Right hindlimb (tissue), 1 donor: ENCODE measurements at places on chromosomes 4 and X.

GRCh38 chr4:27020603-27021002 lies 160.0 kb downstream of the STIM2 start:
- no peak for DNase-seq

DNA sequence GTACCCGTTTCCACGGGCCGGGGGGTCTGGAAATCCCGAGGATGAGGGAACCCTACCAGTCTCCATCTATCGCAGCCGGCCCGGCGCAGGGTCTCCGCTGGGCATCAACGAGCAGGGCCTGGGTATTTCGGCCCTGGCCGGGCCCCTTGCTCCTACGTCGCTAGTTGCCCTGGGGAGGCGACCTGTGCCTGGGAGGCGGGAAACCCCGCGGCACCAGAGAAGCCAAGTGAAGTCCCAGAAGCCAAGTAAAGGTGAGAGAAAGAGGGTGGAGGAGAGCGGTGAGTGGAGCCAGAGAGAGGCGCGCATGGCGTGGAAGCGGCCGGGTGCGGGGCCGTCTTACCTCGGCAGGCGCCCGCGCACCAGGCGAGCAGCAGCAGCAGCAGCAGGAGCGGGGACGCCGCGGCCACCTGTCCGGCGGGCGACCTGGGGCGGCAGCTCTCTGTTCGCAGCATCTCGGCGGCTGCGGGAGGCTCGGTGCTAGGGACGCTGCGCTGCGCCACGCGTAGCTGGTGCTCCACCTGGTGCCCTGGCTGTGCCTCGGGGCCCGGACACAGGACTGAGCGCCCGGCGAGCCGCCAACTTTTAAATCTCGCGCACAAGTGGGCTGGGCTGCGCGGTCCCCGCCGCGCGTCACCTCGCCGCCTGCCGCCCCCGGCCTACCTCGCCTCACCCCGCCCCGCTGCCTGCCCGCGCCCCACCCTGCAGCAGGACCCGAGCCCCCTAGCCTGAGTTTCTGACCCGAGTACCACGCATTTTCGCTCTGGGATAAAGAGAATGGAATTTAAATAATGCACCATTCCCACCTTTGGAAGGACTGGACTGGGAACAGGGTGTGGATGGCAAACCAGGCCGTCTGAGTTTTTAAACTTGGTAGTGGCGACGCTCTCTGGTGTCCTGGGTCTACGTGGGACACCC lies at the start of gene NMU:
Gene NMU (minus strand): TSS at position 558 of the 915 bp plus-strand sequence. CDS start 106 bp downstream, at position 452.
- DNase-seq = peak; percentile 47

DNA sequence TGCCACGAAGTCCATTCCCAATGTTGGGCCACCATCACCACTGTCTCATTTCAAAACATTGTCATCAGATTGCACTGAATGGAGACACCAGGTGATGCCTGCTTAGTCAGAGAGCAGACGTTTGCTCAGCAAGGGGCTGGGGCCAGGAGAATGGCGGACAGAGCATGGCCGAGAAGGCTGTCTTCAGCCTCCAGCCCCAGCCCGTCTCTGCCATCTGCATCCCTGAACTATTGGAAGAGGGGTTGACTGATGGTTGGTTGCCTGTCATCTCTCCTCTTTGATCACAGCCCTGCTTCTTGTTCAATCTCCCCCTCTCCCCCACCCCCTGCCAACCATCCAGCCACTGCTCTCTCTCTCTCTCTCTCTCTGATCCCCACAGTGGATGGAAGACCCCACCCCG lies 140.9 kb downstream of the SHOX start:
- no peak for DNase-seq

GRCh38 chr4:164997941-164998340 lies 20.5 kb upstream of the TRIM61 start:
- no peak for DNase-seq

- DNase-seq = no peak
These were observed 38.3 kb downstream of the GPAT3 start for GRCh38 chr4:83574247-83574646.

- DNase-seq = no peak
These were observed 27.5 kb downstream of the YY2 start for GRCh38 chrX:21883258-21883657.

DNA sequence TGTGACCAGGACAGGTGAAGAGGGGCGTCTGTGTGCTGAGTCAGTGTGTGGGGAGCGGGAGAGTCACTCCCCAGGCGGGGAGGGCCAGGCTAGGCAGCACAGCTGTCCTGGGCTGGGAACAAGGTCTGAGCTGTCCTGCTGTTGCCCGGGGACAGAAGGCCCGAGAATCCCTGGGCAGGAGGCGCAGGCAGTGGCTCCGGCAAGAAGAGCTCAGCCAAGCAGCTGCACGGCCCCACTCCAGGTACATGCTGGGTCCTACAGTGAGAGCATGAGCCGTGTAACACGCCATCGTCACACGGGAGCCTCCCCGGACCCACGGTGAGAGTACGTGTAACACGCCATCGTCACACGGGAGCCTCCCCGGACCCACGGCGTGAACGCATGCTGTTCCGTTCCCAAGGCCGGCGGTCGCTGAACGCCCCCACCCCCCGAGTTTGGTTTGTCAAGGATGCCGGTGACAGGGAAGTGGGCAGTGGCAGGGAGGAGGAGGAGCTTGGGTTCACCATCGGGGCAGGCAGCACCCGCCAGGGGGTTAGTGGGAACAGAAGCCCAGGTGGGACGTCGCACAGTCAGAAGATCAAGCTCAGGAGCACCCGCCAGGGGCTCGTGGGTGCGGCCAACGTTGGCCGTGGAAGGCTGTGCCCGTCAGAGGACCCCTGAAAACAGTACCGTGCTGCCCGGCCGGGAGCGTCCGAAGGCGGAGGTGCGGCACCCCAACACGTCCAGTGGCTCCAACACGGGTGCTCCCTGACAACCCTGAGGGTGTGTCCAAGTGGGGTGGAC lies 15.6 kb downstream of the PPP2R3B start:
- DNase-seq = no peak

DNA sequence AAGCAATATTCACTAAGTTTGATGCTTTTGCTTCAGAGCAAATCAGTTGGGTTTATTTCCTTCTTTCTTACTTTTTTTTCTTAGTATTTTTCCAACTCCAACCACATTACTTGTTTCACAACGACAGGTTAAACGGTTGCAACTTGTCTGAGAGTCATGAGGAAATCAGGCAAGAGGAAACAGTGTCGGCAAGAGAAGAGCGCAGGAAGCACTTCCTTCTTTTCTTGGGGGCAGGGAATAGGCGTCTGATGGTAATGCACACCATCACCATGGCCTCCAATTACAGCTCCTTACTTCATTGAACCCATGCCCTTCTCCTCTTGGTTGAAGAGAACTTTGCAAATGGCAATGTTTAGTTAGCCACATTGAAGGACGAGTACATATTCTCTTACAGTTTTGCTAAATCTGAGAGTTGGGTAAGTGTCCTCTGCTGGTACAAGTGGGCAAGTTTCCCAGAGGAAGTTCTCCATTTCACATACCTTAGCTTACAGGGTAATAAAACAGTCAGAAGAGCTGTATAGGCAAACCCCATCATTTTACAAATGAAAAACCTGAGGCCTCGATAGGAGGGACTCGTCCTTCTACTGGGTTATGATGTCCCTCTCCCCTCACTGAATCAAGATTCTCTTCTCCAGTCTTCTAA lies 8.3 kb upstream of the CXCL8 start:
- no peak for DNase-seq

DNA sequence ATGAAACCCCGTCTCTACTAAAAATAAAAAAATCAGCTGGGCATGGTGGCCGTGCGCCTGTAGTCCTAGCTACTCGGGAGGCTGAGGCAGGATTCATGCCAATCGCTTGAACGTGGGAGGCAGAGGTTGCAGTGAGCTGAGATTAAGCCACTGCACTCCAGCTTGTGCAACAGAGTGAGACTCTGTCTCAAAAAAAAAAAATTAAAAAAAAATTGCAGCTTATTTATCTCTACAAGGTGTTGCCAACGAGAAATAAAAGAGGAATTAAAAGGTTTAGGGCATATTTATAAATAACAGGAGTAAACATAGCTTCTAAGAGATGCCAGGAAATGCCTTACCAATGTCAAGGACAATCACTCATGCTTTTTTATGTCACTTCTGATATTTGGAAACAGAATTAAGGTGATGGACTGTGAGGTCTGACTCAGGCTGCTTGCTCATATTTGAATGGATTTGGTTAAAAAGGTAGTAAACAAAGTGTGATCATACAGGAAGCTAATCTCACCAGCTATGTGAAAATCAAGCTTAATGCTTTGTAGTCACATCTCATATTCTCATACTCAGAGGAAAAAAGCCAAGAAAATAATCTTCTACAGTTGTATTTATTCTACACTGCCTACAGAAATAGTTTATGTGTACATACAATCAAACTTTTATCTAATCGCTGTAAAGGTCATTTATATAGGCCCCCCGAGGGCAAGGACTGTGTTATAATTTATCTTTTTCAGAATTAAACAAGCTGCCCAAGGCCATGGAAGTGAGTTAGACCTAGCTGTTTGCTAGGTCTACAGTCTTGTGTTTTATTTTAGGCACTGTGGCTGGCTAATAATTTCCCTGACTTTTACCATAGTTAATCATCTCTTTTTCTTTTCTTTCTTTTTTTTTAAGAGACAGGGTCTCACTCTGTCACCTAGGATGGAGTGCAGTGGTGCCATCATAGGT lies 61.1 kb upstream of the RBMX start:
- DNase-seq = no peak

DNA sequence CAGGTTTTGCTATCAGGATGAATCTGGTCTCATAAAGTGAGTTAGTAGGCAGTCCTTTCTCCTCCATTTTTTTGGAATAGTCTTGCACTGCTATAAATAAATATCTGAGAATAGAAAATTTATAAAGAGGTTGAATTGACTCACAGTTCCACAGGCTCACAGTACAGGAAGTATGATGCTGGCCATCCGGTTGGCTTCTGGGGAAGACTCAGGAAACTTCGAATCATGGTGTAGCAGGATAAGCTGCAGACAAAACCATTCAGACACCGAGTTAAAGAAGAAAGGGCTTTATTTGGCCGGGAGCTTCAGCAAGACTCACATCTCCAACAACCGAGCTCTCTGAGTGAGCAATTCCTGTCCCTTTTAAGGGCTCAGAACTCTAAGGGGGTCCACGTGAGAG lies 348.2 kb downstream of the KCTD8 start:
- no peak for DNase-seq

GRCh38 chr4:25308306-25308705 lies 4.3 kb upstream of the ZCCHC4 start:
- no peak for DNase-seq

DNA sequence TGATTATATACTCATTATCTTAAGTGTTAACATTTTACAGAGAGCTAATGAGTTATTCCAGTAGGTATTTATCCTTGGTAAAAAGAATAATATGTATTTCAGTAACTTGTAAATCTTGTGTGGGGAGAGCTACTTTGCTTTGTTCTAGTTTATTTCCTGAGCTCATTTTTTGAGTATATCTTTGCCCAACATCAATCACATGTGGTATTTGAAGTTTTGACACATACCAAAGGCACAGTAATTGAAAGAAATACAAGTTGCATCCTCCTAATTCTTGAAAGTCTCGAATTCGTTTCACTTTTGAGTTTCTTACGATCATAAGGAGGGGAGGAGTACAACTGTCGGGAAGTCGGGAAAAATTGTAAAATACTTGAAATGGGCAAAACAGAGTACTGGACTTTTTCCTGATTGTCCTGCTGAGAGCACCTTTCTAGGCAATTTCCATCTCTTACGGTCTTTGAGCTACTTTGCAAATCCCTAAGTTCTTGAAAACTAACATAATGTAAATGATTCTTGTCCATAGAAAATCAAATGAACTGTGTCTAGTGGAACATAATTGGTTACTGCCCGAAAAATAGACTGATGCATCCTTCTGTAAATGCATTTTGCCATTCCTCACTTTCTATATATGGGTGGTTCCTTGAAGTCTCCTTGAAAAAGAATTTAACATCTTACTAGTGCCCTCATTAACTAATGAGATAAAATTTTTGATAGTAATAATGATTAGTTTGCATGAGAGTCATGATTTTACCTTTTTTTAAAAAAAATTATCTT lies 20.6 kb downstream of the CLTRN start:
- DNase-seq = no peak

- no peak for DNase-seq
These were observed 117.6 kb upstream of the RASGEF1B start for GRCh38 chr4:81589262-81589661.

GRCh38 chr4:88275516-88275915 lies 8.8 kb downstream of the PPM1K start:
- DNase-seq = no peak

GRCh38 chr4:67327245-67328017 lies 217.9 kb downstream of the CENPC start:
- DNase-seq = peak; percentile 58

- DNase-seq = no peak
These were observed 124.1 kb upstream of the WDR1 start for GRCh38 chr4:10240691-10241090.

GRCh38 chrX:41921492-41922430 lies 1.6 kb downstream of the CASK start:
- DNase-seq = peak; percentile 18

- no peak for DNase-seq
These were observed 2.0 kb upstream of the PDK3 start for GRCh38 chrX:24463077-24463476.

- no peak for DNase-seq
These were observed 54.6 kb downstream of the GAB1 start for GRCh38 chr4:143391261-143391660.

DNA sequence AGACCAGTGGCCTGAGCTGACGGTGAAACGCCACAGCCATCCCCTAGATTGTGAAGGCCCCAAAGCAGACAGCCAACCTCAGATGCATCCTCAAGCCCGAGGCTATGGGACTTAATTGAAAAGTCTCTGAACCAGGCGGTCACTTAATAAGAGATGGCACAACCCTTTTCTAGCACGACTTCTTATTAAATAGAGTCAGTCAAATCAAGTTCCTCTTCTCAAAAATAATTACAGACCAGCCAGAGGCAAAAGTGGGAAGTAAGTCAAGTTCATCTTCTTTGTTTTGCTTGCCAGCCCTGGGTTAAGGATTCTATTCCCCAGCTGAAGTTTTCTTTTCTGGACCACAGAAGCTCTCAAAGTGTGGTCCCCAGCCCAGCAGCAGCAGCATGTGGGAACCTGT lies 9.7 kb upstream of the SH3KBP1 start:
- DNase-seq = no peak

DNA sequence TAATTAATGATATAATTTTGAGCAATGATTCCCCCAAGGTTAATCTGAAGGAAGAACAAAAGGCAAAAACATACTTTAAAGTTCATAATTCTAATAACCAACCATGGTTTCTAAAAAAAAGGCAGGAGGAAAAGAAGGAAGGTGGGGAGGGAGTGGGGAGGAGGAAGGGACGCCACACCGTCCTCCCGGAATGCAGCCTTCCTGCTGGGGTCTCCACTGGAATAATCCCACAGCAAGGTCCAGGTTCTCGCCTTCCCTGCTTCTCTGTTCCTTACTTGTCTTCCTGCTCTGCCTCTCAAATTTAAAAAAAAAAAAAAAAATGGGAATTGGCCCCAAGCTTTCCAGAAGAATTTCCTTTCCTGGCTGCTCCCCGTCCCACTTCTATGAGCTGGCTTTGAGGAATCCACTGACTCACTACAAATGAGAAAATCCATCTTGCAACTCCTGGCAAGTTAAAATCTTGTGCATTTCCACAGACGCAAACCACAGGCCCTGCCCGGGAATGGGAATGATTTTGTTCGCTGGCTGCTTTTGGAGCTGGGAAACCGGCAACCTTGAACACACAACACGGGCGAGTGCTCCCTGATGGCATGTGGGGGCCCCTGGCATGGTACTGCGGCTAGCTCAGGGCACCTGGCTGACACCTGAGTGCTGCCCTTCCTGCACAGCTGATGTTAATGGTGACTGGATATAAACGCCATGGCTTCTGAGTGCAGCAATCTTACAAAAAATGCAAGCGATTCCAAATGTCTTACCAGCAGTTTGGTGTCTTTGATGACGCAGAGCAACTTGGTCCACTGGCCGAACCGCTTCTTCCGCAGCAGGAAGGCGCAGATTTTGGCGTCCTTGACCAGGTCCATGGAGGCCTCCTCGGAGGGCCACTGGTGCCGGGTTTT lies 97.0 kb downstream of the AFAP1 start:
- DNase-seq = peak; percentile 88
